Effector memory CD4-positive, alpha-beta T cell (primary cell): ENCODE measurements at places on chromosomes 16 and 17.

DNA sequence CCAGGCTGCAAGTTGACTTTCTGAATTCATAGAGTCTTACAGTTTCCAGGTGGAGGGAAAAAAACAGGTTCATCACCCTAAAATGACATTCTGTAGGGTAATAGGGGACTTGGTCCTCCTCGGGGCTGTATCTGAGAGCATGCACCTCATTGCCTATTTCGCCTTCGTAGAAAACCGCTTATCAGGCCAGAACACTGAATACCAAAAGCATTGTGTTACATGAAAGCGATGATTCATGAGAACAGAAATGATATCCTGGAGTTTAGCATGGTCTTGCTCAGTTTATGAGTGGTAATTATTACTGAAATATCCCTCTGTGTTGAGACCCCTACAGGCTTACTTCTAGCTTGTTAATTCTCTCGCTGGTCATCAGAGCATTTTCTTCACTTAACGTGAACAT, 61.4 kb upstream of the ARHGAP44 start:
- no peaks in the 10 kb centered on the region for H3K27me3 ChIP-seq
- no peaks in the 10 kb centered on the region for H3K4me1 ChIP-seq
- no peaks in the 10 kb centered on the region for H3K36me3 ChIP-seq
- no peak overlapping the region for H3K4me3 ChIP-seq
- no peak overlapping the region for H3K27ac ChIP-seq

DNA sequence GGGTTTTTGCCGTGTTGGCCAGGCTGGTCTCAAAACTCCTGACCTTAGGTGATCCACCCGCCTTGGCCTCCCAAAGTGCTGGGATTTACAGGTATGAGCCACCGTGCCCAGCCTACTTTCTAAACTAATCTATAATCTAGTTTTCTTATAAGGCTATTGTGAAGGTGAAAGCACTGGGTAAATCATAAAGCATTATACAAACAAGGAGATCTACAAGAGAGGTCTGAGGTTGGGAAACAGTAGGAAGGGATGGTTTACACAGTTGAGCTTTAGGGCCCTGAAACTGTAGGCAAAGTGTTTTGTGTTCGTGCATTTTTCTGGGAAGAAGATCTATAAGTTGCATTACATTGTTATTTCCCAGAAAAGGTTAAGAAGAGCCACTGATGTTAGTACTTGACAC, 84.9 kb upstream of the MED13 start:
- no peak overlapping the region for H3K4me3 ChIP-seq
- no peak overlapping the region for H3K27ac ChIP-seq
- no peaks in the 10 kb centered on the region for H3K4me1 ChIP-seq

DNA sequence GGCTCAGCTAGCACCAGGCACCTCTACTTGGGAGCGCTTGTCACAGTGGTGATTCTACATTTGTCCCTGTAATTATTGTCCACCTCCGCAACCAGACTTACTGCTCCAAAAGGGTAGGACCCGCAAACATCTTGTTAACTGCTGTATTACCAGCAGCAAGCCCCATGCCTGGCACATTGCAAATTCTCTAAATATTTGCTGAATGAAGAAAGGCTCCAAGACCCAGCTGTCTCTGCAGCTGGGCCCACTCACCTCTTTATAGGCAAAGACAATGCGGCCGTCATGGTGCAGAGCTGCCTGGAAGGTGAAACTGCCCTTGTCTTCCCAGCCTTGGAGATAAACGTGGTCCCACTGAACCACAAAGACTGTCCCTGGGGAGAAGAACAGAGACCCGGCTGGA, 44.3 kb downstream of the PLXDC1 start:
- H3K36me3 ChIP-seq: no peaks in the 10 kb centered on the region
- H3K4me1 ChIP-seq: no peaks in the 10 kb centered on the region
- no peak for DNase-seq

DNA sequence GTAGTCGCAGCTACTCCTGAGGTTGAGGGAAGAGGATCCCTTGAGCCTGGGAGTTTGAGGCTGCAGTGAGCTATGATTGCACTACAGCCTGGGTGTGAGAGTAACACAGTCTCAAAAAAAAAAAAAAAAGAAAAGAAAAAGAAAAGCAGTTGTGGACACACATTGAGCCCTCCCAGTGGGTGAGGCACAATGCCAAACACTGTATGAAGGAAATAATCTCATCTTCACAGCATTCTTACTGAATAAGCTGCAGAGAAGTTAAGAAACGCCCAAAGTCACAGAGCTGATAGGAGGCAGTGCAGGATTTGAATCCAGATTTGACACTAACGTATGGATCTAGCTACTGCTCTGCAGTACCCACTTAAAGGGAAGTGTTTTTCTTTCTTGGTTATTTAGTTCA, 5.9 kb upstream of the LYZL6 start:
- no peaks in the 10 kb centered on the region for H3K27me3 ChIP-seq
- H3K27ac ChIP-seq: no peak overlapping the region
- H3K36me3 ChIP-seq: no peaks in the 10 kb centered on the region
- no peak overlapping the region for H3K4me3 ChIP-seq

GRCh38 chr17:67353929-67354574, 12.3 kb downstream of the PSMD12 start:
- H3K36me3 ChIP-seq: peaks cover 67% of the 10 kb centered on the region
- H3K27ac ChIP-seq: no peak overlapping the region
- H3K27me3 ChIP-seq: no peaks in the 10 kb centered on the region
- H3K4me3 ChIP-seq: no peak overlapping the region
